Activated CD8-positive, alpha-beta memory T cell treated with anti-CD3 and anti-CD28 coated beads for 1 hour (primary cell): ENCODE measurements at places on chromosomes 11 and 22.

GRCh38 chr22:49023161-49023878 is 804.4 kb downstream of the BRD1 start:
- DNase-seq, result no peak

DNA sequence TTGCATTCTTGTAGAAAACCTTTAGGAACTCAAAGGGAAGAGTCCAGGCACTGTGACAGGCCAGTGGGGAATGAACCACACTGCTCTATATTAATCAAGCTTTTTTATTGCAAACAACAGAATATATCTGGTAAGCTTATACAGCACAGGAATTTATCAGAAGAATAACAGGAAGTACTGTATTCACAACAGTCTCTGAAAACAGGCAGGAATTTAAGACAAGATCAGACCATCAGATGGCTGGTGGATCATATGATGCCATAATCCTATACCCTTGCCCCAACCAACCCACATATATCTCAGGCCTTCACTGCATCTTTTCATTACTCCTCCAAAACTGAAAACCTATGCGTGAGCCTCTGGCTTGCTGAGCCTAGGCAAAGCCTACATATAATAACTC is 1.0 kb upstream of the HTATIP2 start:
- DNase-seq, result no peak

DNA sequence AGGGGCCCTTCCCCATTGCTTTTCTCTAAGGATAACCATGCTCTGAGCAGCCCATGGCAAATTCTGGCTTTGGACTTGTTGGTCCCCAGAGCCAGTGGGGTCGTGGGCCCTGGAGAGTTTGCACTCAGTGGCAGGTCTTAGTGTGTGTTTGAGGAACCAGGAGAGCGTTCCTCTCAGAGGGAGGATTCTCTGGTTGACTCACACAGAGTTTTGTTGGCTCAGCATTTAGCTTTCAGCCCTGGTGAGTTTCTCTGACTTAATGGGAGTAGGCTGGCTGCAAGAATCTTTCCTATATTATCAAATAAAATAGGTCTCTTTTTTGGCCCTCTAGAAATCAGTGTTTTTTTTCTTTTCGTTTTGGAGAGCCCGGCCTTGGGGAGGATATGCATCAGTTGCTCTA is 20.9 kb downstream of the ST14 start:
- no peak for DNase-seq

DNA sequence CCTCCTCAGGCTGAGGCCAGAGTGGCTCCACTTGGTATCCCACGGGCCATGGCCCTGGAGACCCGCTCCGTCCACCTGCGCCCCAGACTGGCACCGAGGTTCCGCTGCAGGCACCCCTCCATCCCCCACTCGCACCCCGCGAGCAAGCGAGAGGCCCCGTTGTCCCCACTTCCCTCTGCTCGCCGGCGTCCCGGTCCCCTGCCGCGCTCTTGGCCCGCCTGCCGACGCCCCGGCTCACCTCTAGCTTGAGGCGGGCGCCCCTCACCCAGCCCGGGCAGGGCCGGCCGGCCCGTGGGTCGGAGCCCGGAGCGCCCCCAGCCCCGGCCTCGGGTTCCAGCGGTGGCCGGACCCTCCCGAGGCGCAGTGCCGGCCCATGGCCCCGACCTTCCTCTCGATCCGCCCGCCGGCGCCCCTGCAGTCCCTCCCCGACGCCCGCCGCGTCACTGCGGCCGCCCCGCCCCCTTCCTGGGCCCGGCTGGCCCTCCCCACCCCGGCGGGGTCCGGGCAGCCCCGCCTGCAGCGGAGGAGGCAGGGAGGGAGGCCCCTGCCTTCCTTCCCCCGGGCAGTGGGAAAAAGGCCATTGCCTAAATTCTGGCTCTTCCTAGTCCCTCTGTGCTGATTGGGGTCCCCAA is at the start of gene PITPNM1:
Gene PITPNM1 (minus strand): TSS at position 414 of the 632 bp plus-strand sequence. CDS start 1,183 bp downstream, outside the sequence.
- no peak for DNase-seq

DNA sequence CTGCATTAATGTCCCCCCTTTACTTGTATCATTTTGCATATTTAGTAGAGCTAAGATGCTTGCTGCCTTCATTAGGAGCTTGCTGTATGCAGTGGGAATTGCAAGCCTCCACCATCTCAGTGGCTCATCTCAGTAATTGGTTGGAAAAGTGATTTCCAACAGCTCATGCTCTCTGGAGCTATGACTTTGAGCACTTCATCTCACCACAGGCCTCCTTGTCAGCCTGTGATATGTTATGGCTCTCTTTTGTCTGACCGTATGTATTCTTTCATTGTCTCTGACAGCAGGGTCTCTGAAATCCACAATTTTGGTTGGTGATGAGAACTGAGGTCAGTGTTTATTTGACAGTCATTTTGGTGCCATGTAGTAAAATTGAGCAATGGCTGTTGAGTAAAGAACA is 345.1 kb downstream of the FAT3 start:
- no peak for DNase-seq

DNA sequence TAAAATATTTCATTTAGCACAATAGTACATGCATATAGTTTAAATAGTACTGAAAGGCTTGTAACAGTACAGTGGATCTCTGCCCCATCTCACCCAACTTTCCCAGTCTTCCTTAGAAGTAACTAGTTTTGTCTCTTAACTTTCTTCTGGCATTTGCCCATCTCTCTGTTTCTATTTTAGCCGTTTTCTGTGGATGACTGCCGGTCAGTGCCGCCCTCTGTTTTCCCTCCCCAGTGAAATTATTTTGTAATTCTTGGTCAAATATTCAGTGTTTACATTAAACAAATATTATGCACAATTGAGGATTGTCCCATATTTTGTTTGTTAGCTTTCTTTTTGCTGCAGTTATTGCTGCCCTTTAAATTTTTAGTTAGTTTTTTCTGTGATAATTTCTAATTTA is 8.3 kb downstream of the PDHX start:
- DNase-seq, result no peak

GRCh38 chr11:79193663-79194310 is 247.0 kb downstream of the TENM4 start:
- DNase-seq, result no peak

GRCh38 chr11:94771390-94771789 is 3.2 kb downstream of the AMOTL1 start:
- DNase-seq, result no peak

GRCh38 chr11:110200241-110200640 is 96.2 kb downstream of the RDX start:
- DNase-seq, result no peak

DNA sequence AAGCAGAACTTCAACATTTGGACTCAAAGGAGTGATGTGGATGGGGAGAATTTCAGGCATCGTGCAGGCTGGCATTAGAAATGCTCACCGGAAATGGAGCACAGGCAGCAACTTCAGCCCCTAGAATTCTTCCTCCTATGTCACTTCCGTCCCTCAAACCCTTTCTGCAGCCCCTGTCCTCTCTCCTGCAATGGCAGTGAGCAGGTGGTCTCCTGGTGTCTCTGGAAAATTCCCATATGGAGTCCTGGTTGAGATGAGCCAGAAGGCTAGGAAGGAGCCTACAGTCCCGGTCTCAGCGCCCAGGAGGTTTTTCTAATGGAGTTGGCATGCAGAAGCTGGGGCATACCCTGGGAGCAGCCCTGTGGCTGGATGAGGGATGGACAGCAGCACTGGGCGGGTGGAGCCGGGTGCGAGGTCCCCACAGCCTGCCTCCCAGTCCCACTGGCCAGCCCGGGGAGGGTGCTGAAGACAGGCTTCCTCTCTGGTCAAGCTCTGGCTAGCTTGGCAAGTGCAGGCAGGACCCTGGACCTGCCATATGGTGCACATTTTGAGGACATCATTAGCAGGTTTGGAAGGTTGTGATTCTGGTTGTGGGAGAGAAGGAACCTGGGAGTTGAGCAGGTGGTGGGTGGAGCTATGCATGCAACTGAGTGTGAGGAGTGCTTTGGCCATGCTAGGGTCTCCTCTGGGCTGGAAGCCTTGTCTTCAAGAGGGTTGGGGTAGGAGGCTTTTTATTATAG is 59.8 kb upstream of the B3GAT1 start:
- no peak for DNase-seq

DNA sequence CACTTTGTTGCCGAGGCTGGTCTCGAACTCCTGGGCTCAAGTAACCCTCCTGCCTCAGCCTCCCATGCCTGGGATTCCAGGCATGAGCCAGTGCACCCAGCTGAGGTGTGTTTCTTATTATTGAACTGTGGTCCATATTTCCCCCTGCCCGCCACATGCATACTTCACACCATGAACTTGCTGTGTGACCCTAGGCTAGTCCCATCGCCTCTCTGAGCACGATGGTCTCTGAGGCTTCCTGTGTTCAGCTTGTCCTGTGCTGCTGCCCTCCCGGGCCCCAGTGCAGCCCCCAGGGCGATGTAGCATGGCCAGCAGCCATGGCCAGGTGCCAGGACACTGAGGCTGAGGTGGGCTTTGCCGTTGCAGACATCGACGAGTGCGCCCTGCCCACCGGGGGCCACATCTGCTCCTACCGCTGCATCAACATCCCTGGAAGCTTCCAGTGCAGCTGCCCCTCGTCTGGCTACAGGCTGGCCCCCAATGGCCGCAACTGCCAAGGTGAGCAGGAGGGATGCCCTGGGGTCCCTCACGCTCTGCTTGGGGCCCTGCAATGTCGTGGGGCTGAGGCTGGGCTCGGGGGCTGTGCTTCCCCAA is 45.7 kb downstream of the FBLN1 start:
- no peak for DNase-seq

GRCh38 chr22:29351891-29352290 is 36.4 kb upstream of the RASL10A start:
- DNase-seq, result no peak

DNA sequence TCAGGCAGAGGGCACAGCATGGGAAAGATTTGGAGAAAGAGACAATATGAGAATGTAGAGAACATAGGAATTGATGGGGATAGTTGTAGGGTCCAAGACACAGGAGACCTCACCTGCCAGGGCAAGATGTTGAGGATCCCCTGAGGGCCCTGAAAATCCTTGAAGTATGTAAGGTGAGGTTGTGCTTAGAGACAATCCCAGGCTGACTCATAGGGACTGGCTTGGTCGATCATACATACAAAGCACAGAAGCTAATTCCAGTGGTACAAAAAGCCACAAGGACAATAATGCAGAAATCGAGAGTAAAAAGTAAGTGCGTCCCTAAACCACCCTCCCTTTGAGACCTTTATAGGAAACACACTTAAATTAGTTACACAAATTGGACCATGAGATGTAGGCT is 468.2 kb downstream of the MIAT start:
- DNase-seq, result no peak
